ENCODE measurements at places on chromosomes 4 and X.

GRCh38 chr4:101304916-101305315, 42.4 kb downstream of the PPP3CA start:
- no peak for DNase-seq

DNA sequence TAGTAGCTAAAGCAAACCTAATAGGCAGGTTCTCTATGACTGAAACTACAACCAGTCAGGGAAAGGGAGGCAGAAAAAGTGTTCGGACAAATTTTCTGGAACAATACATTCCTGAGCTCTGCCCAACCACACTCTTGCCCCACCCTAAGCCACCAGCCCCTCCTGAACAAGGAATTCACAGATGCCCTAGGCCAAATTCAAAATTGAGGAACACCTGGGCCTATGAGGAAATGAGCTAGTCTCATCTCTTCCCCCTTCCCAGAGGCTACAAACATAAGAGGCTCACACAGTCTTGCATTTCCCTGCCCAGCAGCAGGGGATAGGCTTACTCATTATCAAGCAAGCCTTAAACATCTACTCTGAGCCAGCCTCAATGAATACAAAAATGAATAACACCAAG, 284.7 kb downstream of the ZNF674 start:
- peak; percentile 93 for DNase-seq

DNA sequence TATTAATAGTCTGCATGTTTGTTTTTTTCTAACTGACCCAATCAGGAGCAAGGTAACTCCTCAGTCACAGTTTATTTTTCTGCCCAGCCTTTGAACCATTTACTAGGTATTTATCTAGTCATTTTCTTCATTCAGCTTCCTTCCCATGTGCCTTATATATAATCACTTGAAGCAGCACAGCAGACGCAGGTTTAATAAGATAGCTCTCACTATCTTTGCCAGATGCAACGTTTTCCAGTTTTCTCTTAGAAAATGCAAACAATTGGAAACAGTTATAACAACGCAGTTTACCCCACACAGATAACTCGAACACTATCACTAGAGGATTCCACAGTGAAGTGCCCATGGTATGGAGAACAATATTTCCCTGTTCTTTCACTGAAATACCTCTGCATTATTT, 56.4 kb upstream of the NFKB1 start:
- no peak for DNase-seq

DNA sequence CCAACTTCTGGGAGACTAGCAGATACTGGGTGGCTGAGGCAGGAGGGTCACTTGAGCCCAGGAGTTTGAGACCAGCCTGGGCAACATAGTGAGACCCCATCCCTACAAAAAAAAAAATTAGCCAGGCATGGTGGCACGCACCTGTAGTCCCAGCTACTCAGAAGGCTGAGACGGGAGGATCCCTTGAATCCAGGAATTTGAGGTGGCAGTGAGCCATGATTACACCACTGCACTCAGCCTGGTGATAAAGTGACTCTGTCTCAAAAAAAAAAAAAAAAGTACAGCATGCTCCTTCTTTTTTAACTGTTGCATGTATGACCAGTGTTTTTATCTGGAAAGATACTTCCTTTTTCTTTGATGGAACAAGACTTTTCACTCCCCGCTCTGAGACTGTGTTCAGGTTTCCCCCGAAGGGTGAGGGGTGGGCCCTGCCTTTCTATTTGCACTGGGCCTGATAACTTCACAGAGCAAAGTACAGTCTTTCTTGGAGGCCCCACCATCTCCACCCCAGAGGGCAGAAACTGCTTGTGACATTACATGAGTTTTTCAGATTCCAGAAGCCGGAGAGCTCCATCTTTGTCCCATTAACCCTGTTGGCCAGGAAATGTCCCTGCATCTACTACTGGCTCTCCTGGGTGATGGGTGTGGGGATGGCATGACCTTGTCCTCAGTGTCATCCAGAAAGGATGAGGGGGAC, 35.2 kb downstream of the NYX start:
- peak; percentile 35 for DNase-seq

- no peak for DNase-seq
Measured at GRCh38 chr4:157172011-157172410, 48.5 kb upstream of the GRIA2 start.

- no peak for DNase-seq
Measured at GRCh38 chr4:149160370-149160769, 655.3 kb downstream of the IQCM start.

- no peak for DNase-seq
Measured at GRCh38 chr4:145083891-145084605, 13.9 kb downstream of the ANAPC10 start.

DNA sequence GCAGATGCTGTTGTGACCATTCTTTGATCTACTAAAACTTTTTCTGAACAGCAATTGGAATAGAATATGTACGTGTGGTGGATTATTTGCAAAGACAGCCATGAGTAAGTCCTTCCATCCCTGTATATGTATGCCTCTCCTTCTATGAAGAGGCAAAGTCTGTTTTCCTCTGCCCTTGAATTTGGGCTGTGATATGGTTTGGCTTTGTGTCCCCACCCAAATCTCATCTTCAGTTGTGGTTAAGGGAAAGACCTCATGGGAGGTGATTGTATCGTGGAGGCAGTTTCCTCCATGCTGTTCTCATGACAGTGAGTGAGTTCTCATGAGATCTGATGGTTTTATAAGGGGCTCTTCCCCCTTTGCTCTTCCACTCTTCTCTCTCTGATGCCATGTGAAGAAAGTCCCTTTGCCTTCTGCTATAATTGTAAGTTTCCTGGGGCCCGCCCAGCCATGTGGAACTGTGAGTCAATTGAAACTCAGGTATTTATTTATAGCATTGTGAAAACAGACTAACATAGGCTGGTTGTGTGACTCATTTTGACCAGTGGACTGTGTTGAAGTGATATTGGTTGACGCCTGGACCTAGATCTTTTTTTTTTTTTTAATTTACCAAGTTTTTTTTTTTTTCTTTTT, 108.3 kb upstream of the CAMK2D start:
- no peak for DNase-seq

- DNase-seq: no peak
Measured at GRCh38 chr4:82661181-82661992, 99.6 kb upstream of the TMEM150C start.

- DNase-seq: no peak
Measured at GRCh38 chr4:41874398-41874797, 60.8 kb upstream of the TMEM33 start.

- peak; percentile 89 for DNase-seq
Measured at GRCh38 chr4:151324752-151325110, 674 bp downstream of the SH3D19 start.

GRCh38 chr4:110781944-110782343, 159.1 kb upstream of the PITX2 start:
- DNase-seq: no peak

- DNase-seq: peak; percentile 23
Measured at GRCh38 chrX:130086447-130087206, 23.7 kb downstream of the ELF4 start.

- DNase-seq: peak; percentile 38
Measured at GRCh38 chr4:181939199-181939945, 303.8 kb upstream of the TENM3 start.

DNA sequence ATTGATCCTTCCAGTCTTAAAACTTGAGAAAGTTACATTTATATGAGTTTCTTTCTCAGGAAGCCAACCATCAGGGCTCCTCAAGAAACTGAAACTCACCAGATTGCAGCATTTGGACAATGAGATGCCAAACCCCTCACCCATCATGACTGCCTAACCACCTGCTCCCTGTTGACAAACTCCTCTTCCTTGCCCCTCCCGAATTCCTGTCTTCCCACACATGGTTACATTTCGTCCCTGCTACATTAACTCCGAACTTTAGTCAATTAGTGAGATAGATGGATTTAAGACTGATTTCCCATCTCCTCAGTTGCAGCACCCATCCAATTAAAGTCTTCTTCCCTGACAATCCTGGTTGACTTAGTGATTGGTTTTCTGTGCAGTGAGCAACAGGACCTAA, 118.7 kb downstream of the ZNF330 start:
- no peak for DNase-seq

GRCh38 chrX:136768469-136769084, 12.2 kb downstream of the ARHGEF6 start:
- peak; percentile 63 for DNase-seq

GRCh38 chrX:18426004-18426320, 554 bp downstream of the CDKL5 start:
- DNase-seq: peak; percentile 31

GRCh38 chrX:118153270-118153669, 36.7 kb upstream of the KLHL13 start:
- DNase-seq: no peak

DNA sequence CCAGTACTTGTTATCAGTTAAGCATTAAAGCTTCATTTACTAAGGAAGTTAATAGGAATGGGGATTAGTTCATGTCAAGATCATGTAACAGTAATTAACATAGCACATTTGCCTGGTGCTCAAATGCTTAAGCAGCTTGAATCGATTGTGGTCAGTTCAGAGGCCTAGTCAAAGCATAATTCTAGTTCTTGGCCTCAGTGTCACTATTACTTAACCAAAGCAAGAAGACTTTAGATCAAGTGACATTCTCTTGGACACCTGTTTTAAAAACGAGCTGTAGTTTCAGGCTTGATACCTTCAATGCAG, 115.2 kb upstream of the BMPR1B start:
- DNase-seq: no peak

DNA sequence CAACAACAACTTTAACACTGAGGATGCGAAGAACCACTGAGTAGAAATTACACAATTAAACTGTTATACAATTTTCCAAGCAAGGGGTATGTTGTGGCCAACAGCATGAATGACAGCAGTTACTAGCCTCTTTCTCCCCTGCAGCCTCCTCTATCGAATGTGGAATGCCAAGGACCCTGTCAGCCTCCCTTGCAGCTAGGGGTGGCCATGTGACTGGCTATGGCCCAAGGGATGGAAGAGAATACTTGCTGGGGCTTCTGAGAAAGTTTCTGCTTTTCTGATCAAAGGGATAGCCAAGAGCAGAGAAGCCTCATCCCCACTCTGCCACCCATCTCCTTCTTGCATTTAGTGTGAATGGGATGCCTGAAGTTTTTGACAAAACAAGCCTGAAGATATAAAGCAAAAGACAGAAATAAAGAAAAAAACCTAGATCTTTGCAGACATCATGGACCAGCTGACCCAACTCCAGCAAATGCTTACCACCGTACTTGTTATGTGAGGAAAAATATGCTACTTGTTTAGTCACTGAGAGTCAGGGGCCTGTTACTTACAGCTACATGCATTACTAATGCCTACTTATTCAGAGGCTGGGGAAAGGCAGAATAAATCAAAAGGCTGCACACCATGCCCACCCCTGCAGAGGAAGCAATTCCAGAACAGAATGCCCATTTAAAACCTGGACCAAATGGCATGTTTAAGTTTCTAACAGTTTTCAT, 32.0 kb downstream of the DCTD start:
- DNase-seq: no peak

- DNase-seq: no peak
Measured at GRCh38 chr4:5572751-5573150, 135.6 kb downstream of the EVC2 start.
